ENCODE measurements at places on chromosomes 2 and 18.

DNA sequence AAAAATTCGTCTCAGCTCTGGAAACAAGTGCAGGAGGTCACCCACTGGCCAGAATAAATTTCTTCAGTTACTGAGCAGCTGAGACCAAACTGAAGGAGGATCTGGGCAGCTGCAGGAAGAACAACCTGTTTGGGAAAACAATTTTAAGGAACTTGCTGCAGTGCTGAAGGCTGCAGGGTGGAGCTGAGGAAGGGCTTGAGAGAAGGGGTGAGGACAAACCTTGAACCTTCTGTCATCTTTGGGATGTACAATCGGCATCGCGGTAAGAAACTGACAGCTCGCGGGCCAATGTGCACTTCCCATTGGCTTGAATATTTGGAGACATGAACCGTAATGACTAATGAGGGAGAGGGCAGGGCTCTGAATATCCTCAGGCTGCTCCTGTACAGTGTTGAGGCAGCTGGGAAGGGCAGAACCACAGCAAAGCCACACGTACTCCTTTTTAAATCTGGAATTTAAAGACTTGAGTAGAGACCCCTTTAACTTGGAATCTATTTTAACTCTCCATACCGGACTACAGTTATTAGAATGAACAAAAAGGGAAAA is 90.3 kb downstream of the TACR1 start:
- no peak for DNase-seq

DNA sequence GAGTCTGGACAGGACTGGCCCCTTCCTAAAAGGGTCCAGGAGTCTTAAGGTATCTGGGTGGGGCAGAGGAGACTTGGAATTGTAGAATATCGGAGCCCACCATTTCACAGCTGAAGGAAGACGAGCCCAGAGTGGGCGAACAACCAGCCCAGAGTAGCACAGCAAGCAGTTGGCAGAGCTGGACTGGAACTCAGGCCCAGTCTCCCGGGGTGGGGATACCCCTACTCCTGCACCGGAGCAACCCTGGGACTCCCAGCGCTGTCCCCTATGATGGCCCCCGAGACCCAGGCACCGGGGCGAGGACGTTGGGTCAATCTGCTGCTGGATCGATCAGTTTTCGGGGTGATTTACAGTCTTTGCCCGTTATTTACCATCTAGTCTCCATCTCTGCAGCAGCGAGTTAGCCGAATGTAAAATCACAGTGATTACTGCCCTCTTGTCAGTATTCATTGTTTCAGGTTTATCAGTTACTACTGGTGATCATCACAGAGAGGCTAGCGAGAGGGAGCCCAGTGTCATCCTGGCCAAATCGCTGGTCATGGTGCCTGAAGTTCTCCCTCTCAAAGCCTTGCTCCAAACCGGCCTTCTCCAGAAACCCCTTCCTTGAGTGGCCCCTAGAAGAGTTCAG is 75.3 kb downstream of the SMAD7 start:
- DNase-seq = no peak

DNA sequence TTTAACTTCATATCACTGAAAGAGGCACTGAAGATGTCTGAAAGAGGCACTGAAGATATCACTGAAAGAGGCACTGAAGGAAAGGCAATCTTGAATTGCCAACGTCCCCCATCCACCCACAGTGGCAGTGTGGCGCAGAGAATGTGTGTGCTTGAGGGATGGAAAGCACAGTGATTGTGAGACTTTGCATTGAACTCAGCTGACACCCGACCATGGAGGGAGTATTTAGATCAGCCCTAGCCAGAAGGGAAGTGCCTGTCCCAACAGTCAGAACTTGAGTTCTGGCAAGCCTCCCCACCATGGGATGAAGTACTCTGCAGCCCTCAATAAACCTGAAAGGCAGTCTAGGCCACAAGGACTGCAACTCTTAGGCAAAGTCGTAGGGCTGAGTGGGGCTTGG is 33.8 kb downstream of the MAP4K3 start:
- DNase-seq = no peak

DNA sequence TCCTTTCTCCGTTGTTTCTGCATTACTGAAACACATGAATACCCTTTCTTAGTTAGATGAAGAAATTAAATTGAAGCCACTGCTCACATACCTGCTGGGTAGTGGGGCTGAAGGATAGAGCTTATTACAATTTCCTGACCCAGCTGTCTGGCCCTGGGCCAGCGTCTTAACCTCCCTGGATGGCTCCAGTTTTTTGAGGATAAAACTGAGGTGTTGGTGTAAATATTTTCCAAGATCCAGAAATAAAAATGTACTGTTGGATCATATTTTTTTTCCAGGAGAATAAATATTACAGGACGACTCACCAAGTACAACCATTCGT is 3.5 kb downstream of the RNF144A start:
- no peak for DNase-seq

Data from choroid plexus epithelial cell (primary cell).